Umbilical cord (tissue), 2 donors: ENCODE measurements at places on chromosomes 11 and 22.
A peak's percentile ranks its signal among the peaks of the same experiment; 100 is the strongest.

DNA sequence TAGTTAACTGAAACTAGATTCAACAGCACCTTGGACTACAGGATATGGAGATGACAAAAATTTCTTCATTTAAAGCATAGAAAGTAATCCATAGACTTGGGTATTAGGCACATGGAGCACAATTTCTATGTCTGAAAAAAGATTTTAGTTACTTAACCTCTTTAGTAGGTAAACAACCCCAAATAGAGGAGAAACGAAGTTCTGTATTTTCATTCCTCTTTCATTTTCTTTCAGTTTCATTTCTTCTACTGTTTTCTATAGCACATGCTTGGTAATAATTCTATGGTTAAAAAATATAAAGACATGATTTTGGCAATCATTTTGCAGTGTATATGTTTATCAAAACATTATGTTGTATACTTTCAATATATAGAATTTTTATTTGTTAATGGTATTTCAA, 99.5 kb downstream of the CASP12 start:
- DNase-seq = no peak

DNA sequence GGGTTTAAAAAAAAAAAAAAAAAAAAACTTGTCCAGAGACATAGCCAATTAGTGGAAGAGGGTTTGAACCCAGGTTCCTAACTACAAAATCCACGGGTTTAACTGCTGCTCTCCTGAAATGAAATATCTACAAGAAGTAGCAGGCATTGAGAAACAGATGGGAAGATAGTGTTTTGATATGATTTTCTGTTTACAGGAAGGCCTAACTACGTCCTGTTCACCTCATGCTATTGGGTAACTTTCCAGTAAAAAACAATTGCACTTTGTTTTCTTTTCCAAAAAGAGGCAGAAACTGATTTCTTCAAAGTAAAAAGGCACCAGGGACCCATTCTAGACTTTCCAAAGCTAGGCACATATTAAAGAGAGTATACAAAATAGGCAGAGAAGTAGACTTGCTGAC, 5.9 kb upstream of the C11orf91 start:
- no peak for DNase-seq

DNA sequence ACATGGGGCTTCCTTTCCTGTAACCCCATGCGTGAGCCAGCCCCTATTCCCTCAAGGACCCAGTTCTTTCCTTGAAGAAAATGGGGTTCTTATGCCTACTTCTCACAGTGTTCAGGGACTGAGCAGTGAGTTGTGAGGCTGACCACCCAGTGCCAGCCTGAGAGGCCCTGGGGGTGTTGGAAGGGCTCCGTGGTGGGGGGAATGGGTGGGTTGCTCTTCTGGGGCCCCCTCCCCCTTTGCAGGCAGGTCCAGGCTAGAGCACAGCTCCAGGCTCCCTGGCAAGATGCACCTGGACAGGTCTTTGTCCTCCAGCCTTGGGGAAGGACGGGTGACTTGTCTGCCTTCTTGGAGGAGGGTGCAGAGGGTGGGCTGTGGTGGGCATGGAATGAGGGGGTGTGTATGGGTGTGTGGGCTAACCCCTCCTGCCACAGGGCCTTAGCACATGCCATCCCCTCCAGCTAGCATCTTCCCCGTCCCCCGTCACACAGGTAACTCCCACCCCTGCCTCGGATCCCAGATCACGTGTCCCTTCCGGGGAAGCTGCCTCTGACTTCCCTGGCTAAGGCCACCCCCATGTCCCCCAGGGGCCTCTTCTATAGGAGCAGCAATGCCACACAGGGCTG, 64.6 kb downstream of the MYEOV start:
- no peak for DNase-seq

DNA sequence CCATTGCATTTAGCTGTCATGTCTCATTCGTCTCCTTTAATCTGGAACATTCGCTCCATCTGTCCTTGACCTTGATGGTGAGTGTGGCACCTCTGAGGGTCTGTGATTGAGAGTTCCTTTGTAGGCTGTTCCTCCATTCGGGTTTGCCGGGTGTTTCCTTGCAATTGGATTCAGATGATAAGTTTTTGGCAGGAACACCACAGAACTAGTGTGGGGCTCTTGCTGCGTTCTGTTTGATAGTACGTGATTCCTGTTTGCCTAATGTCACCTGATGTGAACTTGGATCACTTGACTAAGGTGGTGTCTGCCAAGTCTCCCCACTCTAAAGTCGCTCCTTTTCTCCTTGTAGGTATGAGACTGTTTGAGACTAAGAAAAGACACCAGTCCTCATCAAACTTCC, 109.7 kb upstream of the TMEM45B start:
- DNase-seq = no peak

- DNase-seq = peak; percentile 84
Observed at GRCh38 chr11:69044111-69045013, 4.4 kb upstream of the TPCN2 start.

DNA sequence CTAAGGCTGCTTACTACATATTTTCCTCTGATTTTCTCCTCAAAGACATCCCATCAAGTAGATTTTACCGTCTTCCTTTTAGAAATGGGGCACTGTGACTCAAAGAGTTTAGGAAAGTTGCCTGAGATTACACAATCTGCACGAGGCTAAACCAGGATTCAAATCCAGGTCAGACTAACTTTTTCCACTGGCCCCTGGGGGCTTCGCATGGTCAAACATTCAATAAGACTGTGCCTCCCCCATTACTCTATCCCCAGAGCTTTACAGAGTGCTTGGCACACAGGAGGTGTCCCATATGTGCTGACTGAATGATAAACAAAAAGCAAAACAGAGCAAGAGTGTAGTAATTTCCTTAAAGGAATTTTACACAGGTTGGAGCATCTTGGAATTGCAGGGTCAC, 118.1 kb upstream of the TEAD1 start:
- peak; percentile 72 for DNase-seq

DNA sequence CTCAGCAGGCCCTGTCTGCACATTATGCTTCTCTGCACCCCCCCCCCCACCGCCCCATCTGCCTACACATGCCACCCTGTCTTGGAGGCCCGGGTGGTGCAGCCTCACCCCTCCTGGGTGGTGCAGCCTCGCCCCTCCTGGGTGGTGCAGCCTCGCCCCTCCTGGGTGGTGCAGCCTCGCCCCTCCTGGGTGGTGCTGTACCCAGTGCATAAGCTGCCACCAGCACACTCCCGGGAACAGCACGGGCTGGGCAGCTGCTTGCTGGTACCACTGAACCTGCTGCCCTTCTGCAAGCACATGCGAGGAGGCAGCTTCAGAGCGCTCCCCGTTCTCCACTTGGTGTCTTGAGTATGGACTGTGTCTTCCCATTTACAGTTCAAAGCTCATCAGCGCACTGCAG, 69.3 kb downstream of the NCAPD3 start:
- DNase-seq = no peak

- peak; percentile 6 for DNase-seq
Observed at GRCh38 chr11:97351939-97352338, 962.1 kb downstream of the JRKL start.

- peak; percentile 62 for DNase-seq
Observed at GRCh38 chr22:42437488-42438292, 5.5 kb upstream of the NFAM1 start.

GRCh38 chr11:119352857-119353260, 6.4 kb upstream of the MFRP start:
- peak; percentile 61 for DNase-seq

GRCh38 chr11:12330485-12331231, 46.7 kb upstream of the PARVA start:
- no peak for DNase-seq

GRCh38 chr11:44600261-44600660, 34.8 kb downstream of the CD82 start:
- no peak for DNase-seq

DNA sequence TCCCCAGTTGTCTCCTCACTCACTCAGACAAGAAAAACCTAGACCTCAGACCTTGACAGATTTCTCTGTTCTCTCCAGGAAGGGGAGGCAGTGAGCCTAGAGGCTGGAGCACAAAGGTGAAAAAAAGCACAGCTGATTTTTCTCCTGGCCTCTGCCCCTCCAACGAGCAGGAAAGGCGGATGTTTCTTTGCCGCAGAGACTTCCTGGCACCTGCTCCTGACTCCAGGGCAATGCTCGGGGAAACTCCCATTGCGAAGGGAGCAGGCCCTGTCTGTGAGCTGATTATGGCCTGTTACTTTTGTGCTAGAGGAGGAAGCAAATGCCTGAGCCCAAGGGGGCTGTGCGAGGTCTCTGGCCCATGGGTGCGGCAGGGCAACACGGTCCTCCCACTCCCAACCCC, 25.4 kb downstream of the MS4A10 start:
- DNase-seq = no peak
